Kasumi-1 (cell line): ENCODE measurements at places on chromosomes 5 and 9.

GRCh38 chr5:1840741-1841521, 39.7 kb downstream of the NDUFS6 start:
- DNase-seq: no peak

DNA sequence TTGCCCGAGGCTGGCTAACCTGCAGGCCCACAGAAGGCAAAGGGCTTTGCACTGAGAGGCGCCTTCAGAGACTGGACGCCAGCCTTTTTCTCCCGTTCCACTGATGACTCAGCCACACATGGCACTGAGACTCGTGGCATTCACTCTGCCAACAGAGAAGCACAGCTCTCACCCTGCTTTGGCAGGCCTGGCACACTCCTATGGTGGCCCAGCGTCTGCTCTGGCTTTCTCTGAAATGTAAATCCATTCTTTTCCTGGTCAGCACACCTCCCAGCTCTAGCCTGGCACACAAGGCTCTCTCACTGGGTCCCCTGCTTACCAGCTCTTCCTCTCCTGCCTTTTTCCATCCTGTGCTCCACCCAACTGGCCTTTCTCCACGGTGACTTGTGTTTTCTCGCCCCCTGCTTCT, 5.9 kb upstream of the MELK start:
- DNase-seq: no peak

- DNase-seq: no peak
These were observed 235.7 kb downstream of the ENC1 start for GRCh38 chr5:74404574-74405508.

DNA sequence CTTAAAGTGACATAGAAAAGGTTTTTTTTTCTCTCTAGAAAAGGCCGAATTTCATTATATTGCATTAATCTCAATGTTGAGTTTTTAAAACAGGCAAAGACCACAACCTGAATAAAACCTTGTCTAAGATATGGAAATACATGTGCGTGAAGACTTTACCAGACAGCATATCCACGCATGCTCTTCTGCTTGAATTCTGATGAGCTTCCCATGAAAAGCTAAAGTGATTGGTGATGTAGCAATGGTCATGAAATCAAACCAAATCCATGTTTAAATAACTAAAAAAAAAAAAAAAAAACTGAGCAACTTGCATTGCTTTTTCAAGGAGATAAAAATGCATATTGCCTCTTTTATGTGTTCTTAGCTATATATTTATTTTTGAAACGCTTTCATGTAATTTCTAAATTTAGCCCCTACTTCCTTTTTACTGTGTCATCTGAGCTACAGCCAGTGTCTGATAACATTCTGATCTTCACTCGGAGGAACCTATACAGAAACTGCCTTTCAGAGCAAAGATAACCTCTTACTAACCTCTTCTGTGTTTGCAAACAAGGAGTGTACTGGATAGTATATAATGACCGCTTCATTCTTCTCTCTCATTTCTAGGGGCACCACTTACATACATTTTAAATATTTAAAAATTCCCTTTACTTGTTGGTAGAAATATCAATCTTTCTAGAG, 179.1 kb upstream of the GNA14 start:
- peak; percentile 76 for DNase-seq

GRCh38 chr9:78599926-78600325, 303.0 kb downstream of the PSAT1 start:
- DNase-seq: no peak

DNA sequence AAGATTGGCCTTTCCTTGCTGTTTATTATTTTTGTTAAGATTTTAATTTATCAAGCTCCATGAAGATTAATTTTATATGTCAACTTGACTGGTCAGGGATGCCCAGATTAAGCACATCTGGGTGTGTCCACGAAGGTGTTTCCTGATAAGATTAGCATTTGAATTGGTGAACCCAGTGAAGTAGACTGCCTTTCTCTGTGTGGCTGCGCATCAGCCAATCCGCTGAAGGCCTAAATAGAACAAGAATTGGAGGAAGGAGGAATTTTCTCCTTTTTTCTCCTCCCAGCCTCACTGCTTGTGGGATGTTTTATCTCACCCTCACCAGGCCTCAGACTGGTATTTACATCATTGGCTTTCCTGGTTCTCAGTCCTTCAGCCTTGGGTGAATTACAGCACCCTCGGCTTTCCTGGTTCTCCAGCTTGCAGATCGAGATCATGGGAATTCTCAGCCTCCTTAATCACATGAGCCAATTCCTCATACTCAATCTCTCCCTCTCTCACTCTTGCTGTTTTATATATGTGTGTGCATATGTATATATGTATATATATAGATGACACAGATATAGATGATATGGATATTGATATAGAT, 135.4 kb upstream of the SPEF2 start:
- DNase-seq: no peak
